ENCODE measurements at places on chromosomes 6 and 20.

GRCh38 chr20:48139262-48140041, 354.2 kb upstream of the SULF2 start:
- no peak for DNase-seq

GRCh38 chr6:139820210-139820609, 445.8 kb upstream of the CITED2 start:
- DNase-seq, result peak; percentile 27

DNA sequence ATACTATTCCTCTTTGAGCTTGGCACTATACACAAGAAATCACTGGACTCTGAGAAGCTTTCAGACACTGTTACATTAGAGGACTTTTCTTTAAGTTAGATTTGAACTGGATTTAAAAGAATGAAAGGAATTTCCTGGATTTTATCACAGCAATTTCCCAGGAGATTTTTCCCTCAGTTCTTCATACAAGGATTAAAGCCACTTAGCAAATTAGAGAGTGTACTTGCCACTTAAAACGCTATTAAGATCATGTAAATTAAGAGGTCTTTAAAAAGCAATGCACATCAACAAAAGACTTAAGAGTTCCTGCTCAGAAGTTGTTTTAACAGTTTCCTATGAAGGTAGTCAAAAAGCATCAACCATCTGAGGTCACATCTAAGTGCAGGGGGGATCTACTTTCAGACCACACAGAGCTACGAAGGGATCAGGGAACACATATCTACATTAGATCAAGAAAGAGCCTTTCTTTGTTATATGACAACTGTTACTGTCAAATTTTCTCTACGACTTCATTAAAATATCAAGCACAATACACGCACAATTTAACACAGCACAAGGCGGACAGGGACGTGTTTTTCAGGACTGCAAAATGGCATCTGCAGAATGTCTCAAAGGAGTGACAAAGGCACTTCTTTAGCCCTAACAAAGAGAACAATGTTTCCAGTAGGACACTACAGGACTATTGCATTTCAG, 65.8 kb downstream of the EPB41L2 start:
- no peak for DNase-seq

DNA sequence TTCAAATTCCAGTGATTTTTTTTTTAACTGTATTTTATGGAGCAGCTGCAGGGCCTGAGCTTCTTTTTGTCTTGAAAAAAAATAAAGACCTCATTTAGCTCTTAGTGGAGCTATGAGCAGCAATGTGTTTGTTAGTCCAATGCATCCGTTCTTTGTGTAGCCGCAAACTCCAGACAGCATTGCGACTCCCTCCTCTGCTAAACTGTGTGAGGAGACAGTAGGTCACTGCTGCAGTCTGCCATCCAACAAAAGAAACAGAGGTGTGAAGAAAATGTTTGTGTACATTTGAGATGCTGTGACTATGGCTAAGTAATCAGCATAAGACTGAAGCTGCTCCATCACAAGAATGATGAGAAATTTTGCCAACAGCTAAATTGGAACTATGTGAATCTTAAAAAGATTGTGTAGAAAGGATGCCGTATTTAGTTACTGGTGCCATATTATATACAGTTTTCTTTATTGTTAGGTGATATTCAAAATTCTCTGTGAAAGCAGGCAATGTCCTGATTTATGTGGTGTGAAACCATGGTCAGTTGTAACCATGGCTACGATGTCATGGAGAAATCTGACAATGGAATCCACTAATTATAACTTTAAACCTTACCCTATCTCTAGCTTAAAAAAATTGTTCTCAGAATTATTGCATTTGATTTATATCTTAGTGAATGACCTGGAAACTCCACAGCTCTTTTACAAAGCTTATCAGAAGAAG, 428.8 kb upstream of the EPHA7 start:
- no peak for DNase-seq

DNA sequence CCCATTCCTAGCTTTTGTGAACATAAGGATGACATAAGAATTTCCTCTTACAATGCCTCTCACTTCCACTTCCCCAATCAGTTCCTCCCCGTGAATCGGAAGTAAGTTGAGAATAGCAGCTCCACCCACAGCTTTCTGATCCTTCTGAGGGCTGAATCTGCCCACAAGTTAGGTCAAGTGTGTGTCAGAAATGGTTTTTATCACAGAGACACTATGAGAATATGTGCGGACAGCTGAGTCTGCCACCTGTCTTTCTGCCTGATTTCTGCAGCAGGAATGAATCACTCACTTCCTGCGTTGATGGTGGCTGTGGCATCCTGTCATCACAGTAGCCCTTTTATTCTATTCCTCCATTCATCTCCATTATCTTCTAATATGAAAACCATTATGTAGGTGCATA, 70.2 kb downstream of the RIN2 start:
- no peak for DNase-seq

DNA sequence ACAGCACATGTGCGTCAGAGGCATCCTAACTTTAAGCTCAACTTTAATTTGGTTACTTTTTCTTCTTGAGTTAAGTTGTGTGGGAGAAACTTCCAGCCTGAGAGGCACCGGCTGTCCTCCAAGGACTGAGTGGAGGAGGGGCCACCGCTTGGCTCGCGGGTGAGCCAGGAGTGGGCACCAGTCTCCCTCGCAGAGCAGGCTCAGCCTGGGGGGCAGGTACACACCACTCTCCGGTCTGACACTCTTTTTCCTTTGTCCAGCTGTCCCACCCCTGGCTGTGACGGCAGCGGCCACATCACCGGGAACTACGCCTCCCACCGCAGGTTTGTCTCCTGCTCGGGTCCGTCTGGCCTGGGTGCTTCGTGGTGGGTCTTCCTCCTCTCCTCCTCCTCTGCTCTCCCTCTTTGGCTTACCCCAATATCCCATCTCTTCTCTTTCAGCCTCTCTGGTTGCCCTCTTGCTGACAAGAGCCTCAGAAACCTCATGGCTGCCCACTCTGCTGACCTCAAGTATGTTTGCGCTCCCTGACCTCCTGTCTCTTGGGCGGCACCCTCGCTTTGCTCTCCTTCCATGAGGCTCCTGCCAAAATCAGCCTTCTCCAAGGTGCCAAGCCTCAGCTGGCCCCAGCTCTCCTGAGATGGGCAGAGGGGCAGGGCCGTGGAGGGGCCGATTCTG, 32.6 kb upstream of the PCMTD2 start:
- no peak for DNase-seq

DNA sequence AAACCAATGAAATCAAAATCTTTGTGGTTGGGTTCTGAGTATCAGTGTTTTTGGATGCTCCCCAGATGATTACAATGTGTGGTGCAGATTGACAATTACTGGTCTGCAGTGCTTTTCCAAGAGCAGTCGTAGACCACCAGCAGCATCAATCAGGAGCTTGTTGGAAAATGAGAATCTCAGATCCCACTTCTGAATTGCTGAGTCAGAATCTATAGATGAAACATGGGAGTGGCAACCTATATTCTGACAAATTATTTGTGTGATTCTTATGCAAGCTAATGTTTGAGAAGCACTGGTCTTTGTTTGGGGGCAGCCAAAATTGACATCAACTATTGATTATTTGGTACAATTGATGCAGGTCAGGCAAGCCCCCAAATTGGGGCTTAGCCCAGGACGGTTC, 539.9 kb upstream of the BTBD3 start:
- no peak for DNase-seq

DNA sequence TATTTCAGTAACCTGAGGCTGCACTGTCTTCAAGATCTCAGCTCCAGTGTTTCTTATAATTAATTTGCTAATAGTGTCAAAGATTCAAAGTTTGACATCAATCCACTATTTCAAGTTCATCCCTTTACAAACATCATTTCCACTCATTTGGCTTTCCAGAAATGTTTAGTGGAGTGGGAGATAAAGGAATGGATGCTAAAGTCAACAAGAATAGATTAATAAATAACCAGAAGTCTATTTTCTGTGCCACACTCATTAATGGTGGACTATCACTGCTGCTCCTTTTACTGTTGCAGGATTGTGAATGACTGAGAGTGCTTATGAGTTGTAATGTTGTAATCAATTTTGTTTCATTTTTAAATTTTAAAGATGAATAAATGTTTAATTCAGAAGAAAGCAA, 28.4 kb upstream of the EPM2A start:
- no peak for DNase-seq

GRCh38 chr20:12077875-12078274, 160.2 kb downstream of the BTBD3 start:
- DNase-seq, result no peak

DNA sequence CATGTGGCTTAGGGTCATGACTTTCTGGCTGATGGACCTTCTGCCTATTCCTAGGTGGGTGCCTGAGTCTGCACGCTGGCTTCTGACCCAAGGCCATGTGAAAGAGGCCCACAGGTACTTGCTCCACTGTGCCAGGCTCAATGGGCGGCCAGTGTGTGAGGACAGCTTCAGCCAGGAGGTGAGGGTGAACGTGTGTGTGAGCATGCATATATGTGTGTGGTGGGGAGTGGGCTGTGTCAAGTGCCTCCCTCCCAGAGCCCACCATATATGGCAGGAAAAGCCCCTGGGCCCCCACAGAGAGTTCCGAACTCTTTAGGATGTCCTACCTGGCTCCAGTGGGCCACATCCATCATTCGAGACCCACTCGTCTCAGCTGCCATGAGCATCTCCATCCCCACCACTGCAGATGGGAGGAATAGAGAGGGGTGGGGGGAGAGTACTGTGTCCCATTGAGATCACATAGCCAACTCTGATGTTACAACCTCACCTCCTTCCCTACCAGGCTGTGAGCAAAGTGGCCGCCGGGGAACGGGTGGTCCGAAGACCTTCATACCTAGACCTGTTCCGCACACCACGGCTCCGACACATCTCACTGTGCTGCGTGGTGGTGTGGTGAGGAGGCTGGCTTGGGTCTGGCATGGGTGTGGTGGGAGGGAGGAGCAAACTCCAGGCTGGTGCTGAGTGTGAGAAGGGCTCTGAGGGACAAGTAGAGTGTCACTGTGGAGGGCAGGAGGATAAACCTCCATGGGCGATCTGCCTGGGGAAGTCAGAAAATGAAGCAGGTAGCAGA, 3.2 kb downstream of the SLC22A7 start:
- no peak for DNase-seq

- peak; percentile 83 for DNase-seq
Observed at GRCh38 chr6:11613858-11614257, 76.3 kb downstream of the TMEM170B start.

DNA sequence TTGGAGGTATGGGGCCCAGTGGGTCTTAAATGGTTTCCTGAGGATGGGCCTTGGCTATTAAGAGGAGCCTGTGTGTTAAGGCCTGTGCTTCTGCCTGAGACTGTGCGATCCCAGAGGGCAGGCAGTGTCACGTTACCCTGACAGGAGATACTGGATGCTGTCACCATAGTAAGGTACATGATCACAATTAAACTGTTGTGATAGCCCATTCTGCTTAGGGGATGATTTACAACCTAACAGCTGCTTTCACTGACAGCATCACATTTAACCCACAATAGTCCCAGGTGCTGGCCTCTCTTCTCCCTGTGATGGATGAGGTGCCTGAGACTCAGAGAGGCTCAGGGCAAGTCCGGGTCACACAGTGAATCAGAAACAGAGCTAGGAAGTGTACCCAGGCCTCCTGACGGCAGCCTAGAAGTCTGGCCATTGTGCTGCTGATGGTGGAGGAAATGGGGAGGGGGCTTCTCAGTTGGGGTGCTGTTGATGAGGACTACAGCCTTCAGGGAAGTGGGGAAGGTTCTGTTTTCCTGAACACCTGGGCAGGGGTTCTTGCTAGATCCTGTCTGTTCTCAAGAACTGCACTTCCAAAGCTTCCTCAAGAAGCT, 97.3 kb downstream of the MDGA1 start:
- no peak for DNase-seq

DNA sequence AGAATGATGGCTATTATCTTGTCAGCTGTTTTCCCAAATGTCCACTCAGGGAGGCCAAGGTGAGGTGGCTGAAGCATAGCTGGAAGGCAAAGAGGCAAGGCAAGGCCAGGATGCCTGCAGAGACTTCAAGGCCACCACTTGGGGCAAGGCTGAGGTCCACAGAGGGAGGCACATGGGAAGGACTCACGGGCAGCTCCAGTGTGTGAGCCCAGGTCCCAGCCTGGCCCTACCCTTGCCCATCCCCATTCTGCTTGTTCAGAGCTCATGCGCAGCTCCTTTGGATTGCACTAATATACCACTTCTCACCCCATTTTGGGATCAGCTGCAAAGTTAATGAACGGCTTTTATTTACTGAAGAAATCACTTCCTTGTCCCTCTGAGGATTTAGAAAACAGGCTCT, 111.1 kb upstream of the KCNK16 start:
- DNase-seq, result no peak

GRCh38 chr6:102026649-102027048, 633.1 kb downstream of the GRIK2 start:
- no peak for DNase-seq

GRCh38 chr20:3828798-3829197, 8.5 kb downstream of the AP5S1 start:
- no peak for DNase-seq

DNA sequence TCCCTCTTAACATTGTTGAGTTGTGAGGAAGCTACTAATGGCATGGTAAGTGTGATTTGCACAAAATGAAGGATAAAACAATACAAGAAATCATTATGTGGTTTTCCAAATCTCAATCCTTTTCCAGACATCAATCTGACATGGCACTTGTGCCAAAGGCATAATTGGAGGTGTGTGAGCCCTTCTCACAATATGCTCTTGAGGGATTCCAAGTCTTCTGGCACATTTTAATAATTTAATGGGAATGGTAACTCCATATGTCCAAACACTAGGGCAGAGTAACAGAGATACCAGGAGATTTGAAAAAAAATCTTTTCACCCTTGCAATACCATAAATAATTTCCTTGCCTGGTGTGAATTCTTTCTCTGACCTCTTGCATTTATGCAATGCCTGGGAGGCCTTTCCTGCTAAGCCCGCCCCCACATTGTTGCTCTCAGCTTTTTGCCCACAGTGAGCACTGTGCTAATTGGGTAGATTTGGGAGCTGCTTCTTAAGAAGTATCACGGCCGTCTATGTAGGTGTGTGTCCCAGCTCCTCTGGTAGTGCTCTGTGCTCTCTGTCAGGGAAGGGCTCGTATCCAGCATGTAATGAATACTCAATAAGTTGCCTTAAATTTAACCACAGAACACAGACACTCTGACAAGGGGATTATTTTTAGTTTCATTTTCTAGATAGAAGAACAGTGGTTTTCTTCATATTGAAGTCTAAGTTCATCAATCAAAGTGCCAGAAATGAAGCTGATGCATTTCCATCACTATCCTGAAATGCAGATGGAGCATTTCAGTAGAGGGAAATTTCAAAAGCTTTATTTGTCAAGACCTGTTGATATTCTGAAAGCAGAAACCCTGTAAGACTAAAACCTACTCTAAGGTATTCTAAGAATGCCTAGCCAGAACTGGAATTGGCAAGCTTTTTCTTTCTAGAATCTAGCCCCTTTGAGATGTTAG, 54.4 kb upstream of the CEP85L start:
- peak; percentile 14 for DNase-seq

DNA sequence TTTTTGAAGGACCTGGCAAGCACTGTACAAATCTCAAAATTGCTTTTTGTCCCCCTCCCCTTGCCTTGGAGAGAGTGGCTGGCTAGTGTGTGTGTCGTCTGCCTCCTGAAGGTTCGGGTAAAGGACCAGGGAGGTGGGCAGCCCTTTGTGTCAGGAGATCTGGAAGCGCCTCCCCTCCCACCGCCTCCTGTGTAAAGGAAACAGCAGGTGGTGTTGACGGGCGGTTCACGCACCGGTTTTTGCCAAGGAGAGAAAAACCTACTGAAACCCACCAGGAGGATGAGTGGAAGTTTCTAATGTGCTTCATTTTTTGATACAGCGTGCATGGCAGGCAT, 1.2 kb downstream of the ENTPD6 start:
- no peak for DNase-seq

GRCh38 chr6:135054226-135054568, 425 bp downstream of the HBS1L start:
- DNase-seq, result no peak

- DNase-seq, result no peak
Observed at GRCh38 chr6:24106291-24106690, 19.7 kb upstream of the NRSN1 start.

GRCh38 chr20:52748990-52749389, 223.2 kb upstream of the TSHZ2 start:
- no peak for DNase-seq
